GM12864 (cell line): ENCODE measurements at places on chromosomes 1 and 21.

DNA sequence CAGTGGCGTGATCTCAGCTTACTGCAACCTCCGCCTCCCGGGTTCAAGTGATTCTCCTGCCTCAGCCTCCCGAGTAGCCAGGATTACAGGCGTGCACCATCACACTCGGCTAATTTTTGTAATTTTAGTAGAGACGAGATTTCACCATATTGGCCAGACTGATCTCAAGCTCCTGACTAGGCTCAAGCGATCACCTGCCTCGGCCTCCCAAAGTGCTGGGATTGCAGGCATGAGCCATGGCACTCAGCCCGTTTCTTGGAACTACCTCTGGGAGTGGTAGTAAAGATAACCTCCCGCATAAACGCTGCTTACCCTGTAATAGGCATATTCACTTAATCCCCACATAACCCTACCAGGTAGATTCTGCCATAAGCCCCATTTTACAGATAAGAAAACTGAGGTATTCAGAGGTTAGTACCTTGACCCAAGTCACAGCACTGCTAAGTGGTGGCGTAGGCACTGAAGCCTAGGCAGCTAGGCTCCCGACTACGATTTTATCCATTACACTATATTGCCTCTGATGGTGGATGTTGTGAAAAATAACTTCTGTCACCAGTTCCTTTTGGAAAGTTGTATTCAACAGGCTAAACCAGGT lies 143.8 kb downstream of the SDCCAG8 start:
- DNase-seq, result no peak

DNA sequence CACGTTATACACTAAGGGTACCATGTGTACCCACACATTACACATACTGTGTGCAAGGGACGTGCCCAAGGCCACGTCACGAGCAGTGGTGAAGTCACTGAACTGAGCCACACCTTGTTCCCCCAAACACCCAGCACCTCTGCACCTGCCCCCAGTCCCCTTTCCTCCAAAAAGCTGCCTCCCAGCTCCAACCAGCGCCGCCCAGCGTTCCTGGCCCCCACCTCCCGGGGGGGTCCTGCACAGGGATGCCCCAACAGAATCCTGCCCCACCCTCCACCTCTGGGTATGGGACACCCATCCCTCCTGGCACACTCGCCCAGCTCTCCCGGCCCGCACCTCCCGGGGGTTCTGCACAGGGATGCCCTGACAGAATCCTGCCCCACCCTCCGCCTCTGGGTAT lies 54.1 kb downstream of the CHD5 start:
- DNase-seq, result no peak

DNA sequence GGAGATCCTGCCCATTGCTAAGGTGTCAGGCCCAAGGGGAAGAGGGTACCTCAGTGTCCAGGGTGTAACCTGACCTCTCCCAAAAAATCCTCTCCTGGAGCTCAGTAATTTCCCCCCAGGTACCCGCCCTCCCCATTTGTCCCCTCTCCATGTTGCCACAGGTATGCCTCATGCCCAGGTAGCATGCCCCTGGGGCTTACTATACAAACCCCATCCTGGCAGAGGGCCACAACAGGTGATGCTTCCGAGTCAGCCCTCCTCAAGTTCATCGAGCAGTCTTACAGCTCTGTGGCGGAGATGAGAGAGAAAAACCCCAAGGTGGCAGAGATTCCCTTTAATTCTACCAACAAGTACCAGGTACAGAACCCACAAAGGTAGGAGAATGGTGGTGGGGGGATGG lies 15.7 kb downstream of the ATP1A4 start:
- DNase-seq, result no peak

- no peak for DNase-seq
These were observed 179.9 kb downstream of the TGFB2 start for GRCh38 chr1:218525031-218525430.

GRCh38 chr1:165129568-165130164 lies 226.8 kb downstream of the LMX1A start:
- no peak for DNase-seq

GRCh38 chr1:25654109-25654660 lies 37.6 kb downstream of the MAN1C1 start:
- no peak for DNase-seq

DNA sequence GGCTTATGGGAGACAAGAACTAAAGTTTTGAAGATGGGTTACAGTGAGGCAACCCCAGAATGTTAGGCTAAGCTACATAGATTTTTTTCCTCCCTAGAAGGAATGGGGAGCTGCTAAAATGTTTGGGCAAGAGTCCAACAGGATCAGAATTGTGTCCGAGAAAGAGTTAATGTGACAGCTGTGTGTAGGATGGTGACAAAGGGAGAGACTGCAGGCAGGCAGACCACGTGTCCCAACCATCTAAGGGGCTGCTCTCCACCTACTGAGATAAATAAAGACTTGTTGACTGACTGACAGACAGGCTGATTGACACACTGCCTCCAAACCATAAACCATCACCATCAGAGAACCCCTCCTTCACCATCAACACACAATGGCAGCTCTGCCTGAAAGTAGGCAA lies 133.7 kb upstream of the CTTNBP2NL start:
- no peak for DNase-seq

DNA sequence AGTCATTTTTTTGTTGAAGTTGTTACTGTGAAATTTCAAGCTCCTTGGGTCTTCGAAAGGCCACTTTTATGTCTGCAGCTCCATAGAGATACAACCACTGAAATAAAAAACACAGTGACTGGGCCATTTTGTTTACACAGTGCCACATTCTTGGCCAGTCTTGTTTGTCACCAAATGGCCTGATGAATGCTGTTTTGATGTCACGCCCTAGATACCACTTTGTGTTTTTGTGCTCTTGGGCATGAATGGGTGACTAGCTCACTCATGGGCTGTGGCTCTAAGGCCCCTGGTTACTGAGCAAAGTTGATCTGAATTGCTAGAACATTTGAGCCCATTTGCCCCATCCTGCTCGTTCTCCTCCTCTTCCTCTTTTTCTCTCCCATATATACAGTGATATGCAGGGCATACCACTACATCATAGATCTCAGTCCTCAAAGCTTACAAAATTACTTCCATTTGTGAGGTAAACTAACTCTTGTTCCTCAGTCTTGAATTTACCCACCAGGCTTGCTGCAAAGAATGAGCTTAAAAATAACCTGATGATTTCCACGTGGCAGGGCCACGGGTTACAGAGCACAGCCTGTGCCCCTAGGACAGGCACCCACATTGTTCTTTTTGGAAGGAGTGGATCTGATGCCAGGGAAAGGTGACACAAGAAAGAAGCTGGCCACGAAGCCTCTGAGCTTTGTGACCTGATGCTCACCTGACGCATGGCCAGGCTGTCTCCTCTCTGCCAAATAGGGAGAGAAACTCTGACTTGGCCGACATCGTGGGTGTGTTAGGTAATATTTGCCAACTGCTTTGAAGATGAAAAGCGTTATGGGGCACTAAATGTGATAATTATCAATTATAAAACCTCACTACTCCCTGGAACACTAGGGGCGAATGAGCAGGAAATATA lies 92.4 kb downstream of the RUNX1 start:
- no peak for DNase-seq

- no peak for DNase-seq
These were observed 23.8 kb downstream of the SLC27A3 start for GRCh38 chr1:153799016-153799415.

DNA sequence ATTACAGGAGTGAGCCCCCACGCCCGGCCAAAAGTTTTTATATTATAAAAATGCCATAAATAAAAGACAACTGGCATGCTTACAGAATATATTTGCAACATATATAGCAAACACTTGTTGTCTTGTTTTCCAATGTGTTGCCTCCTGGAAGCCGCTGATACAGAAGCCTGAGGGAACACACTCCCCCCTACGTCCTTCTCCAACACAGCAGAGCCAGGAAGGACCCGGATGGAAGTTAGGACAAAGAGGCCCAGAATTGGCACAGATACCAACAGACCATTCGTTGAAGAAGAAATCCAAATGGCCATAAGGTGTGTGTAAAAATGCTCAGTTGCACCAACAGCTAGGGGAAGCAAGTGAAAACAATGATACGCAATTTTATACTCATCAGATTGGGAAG lies 1.3 kb upstream of the PLA2G5 start:
- DNase-seq, result no peak

DNA sequence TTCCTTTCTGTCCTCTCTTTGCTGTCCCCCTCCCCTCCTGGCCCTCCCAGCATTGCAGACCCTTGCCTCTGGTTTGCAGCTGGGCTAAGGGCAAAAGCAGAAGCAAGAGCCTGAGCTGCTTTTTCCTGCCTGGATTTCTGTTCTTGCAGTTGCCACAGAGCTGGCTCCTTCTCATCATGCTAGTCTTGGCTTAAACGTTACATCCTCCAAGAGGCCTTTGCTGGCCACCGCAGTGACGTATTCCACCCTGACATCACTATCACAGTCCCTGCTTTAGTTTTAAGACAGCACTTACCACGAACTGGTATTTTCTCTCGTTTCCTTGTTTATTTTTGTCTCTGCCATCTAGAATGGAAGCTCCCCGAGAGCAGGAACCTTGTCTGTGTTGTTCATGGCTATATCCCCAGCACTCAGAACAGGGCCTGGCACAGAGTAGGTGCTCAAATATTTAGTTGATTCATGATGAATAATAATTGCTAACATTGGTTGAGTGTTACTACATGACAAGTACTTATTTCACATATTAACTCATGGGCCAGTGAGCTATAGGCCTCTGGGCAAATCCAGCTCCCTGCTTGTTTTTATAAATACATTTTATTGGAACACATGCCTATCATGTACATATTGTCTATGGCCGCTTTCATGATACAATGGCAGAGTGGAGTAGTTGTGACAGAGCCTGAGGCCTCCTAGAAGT lies 13.2 kb upstream of the CSF1 start:
- DNase-seq, result no peak

DNA sequence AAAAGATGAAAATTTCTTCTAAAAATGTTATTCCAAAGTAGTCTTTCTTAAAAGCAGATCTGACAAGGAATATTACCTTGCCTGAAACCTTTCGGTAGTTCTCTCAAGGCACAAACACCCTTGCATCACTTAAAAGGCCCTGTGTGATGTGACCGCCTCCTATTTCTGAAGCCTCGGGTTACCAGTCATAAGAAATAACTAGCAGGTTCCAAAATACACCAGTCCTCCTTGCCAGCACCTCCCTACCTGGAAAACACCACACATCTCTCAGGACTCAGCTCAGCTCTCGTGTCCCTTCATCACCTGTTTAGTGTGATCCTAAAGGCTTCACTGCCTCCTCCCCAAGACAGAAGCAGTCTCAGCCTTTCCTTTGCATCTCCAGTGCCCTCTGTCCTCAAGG lies 35.7 kb downstream of the SERBP1 start:
- no peak for DNase-seq

GRCh38 chr1:168708698-168709404 lies 20.2 kb downstream of the DPT start:
- DNase-seq, result no peak
